Choroid plexus epithelial cell (primary cell): ENCODE measurements at places on chromosomes 6 and 20.

DNA sequence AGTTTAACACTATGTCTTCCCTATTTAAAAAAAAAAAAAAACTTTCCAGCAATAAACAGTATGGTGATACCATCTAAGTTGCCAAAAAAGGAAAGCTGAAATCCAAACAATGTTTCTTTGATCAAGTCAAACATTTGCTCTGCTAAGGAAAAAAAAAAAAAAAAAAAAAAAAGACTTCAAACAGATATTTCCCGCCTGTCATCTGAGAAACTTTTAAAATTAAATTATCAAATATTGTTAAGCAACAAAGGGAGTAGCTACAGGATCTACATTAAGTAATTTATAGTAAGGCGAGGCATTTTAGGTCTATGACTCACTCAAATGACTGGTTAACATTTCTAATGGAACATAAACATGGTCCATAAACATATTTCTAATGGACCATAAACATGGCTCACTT lies 121.2 kb downstream of the DST start:
- no peak for DNase-seq

GRCh38 chr6:139392794-139393193 lies 18.3 kb upstream of the CITED2 start:
- DNase-seq, result peak; percentile 18

DNA sequence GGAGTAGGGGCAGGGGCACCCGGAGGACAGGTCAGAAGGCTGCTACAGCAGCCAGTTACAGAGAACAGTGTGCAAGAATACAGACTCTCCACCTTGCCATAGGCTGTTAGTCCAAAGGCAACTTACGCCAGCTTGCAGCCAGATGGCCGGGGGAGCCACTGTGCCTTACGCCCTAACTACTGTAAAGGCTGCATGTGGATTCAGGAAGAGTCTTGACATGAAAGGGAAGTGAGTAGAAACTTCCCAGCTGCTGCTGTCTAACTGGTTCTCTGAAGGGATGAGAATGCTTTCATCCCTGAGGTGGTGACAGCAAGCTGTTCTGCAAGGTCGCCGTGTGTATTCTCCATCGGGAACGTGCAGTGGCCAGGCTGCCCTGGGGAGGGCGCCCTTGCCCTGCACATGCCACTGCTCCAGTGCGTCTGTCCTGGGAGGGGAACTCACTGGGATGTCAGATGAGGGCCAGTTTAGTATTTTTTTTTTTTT lies 46.1 kb downstream of the LYRM4 start:
- peak; percentile 93 for DNase-seq

GRCh38 chr20:61900011-61900944 lies 165.4 kb downstream of the TAF4 start:
- DNase-seq, result no peak

DNA sequence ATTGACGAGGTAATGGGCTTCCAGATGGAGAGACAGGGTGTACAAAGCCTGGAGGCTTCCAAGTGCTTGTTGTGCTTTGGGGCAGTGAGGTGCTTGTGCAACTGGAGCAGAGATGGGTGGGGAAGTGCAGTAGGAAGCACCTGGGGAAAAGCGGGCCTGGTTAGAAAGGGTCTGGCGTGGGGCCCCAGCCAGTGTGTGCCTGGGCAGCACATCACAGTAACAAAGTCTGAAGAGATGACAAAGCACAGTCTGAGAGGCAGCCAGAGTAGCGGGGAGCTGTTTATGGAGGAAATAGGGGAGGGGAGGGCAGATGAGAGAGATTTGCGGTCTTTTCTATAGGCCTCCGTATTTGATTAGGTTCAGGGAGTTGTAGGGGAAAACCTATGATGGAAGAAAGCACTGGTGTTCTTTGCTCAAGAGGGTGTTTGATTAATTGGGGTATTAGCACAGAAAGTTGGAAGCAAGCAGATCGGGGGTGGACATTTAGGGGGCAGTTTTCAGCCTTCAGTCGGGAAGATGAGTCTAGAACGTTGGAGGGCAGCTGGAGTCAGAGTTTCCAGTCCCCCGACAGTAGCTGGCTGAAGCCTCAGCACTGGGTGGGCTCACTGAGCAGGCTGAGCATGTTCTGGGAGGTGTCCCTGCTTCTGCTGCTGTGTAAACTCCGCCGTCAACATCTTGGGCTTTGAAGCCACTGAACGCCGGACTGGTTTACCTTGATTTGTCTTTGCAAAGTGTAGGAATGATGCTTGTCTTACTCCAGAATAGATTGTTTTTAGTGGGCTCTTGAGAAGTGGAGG lies 15.5 kb upstream of the MROH8 start:
- no peak for DNase-seq
